ENCODE measurements at places on chromosomes 1 and 21.

GRCh38 chr1:1601564-1602303, 1.8 kb upstream of the FNDC10 start:
- DNase-seq, result no peak

DNA sequence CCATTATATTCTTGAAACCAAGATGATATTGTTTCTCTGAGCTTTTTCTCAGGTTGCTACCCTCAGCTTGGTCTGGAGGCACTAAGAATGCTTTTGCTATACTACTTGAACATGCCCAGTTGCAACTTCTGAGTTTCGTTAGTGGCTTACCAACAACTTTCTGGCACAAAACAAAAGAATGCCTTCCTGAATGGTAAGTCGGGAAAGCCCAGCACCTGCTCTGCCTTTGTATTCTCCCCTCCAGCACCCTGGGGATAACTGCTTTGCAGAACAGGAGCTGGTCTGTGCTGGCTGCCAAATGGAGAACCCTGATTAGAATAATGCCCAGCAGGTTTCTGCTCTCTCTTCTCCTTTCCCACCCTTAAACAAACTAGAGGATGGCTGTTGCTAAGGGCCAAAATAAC, 149.3 kb downstream of the TGFB2 start:
- DNase-seq, result no peak

DNA sequence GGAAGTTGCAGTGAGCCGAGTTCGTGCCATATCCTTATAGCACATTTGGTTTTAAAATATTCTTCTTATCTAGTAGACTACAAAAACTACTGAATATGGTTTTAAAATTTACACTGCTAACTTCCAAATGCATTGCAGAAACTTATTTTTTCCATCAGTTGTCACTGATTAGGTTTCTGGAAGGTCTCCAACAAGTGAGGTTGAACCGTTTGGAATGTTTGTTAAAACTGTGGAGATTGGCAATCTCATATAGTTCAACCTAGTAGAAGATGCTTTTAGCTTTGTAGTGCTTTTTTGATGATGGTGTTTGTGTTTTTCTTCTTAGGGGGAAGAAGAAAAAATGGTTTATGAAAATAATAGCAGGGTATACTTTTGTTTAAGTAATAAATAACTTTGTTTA, 12.9 kb downstream of the CENPF start:
- DNase-seq, result no peak

GRCh38 chr1:156102633-156103511, 11.6 kb upstream of the LMNA start:
- no peak for DNase-seq

DNA sequence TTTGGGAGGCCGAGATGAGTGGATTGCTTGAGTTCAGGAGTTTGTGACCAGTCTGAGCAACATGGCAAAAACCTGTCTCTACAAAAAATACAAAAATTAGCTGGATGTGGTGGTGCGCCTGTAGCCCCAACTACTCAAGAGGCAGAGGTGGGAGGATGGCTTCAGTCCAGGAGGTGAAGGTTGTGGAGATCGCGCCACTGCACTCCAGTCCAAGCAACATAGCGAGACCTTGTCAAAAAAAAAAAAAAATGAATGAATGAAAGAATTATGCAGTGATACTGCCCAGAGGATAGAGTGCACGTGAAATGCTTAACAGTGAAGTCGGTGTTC, 429 bp upstream of the DPH2 start:
- no peak for DNase-seq

DNA sequence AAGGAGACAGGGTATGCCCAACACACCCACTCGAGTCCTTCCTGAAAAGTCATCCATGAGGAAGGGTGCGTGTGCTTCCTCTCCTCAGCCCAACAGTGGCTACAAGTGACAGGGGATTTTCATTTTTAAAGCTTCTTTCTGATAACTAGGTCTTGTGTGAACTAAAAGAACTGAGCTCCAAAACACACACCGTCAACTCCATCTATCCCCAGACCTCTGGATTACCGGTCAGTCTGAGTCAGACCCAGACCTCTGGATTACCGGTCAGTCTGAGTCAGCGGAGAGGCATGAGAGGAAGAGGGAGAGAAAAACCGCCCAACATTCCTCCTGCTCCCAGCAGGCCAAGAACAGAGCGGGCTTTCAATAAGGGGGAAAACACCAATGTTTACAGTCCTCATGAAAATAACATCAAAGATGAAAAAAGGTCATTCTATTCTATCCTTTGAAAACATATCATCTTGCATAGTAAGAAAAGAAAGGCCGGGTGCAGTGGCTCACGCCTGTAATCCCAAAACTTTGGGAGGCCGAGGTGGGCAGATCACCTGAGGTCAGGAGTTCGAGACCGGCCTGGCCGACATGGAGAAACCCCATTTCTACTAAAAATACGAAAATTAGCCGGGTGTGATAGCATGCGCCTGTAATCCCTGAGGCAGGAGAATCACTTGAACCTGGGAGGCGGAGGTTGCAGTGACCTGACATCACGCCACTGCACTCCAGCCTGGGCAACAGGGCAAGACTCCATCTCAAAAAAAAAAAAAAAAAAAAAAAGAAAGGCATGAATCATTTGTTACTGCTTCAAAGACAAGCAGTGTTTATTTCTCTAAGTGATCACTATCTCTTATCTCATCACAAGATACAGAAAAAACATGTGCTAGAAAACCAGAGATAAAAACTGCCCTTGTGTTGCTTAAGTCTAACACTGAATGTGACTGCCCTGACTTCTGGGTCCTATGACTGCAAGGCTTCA, 3.4 kb downstream of the PTTG1IP start:
- no peak for DNase-seq

Measured in OCI-LY7 (cell line).